HFFc6 (cell line): ENCODE measurements at places on chromosomes 5 and 9.

- DNase-seq = no peak
These were observed 56.5 kb downstream of the MACROH2A1 start for GRCh38 chr5:135342551-135342875.

DNA sequence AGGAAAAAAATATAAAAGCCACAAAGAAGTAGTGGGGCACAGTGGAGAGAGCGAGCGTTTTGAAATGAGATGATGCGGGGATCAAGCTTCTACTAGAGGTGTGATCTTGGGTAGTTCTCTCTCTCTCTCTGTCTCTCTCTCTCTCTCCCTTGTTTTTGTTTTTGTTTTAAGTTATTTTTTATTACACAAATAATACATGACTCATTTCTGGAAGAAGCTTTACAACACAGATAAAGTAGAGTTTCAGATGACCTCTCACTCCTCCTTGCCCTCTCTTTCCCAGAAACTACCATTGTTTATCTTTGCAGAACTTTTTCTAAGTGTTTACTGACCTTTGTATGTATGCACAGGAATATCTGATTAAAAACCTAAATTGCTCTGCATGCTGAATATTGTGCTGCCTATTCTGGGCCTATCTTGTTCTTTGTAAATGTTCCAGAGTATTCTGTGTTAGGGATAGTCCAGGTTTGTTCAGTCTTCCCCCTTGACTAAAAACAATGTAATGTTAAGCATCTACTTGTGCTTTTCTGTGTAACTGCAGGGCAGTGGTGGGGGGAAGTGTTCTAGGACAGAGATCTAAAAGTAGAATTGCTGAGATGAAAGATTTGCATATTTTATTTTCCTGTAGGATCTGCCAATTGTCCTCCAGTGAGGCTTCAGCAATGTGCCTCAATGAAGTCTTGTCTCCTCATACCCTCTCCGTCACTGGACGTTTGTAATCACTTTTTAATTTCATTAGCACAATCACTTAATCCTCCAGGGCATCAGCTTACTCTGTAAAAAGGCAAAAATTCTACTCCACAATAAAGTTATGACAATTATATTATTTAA is 52.0 kb downstream of the FYB1 start:
- DNase-seq = peak; percentile 27

GRCh38 chr5:1718669-1719068 is 81.0 kb downstream of the MRPL36 start:
- no peak for DNase-seq

DNA sequence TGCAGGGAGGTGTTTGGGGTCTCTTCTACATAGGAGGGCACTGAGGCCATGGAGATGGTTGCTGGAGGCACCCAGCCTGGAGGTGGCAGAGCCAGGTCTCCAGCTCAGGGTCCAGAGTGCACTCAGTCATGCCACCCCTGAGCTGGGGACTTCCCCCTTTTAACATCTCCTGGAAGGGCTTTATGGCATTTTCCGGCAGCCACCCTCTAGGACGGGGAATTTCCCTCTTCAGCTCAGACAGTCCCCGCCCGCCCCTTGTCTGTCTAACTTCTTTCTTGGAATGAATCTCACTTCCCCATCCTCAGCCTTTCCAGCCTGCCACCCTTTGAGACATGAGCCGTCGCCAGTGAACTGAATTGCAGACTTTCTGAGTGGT is 49.9 kb downstream of the COL15A1 start:
- no peak for DNase-seq

GRCh38 chr5:134328619-134329018 is 38.4 kb downstream of the CDKL3 start:
- DNase-seq = no peak
